H4 (cell line): ENCODE measurements at places on chromosomes 3 and 15. TPM values are rescaled to one million over a fixed set of nuclear protein-coding genes. Genes with fewer than 3 reads are reported as not detected.

- DNase-seq = no peak
These were observed 2.3 kb upstream of the LMLN start for GRCh38 chr3:197957790-197958133.

GRCh38 chr15:31173790-31174450 lies 72.4 kb upstream of the TRPM1 start:
- no peak for DNase-seq

- no peak for DNase-seq
These were observed 166.4 kb upstream of the ROPN1 start for GRCh38 chr3:124158168-124158881.

GRCh38 chr3:47715928-47716327 lies 65.8 kb downstream of the SMARCC1 start:
- DNase-seq = peak; percentile 3

GRCh38 chr3:33067484-33067883 lies 29.5 kb downstream of the GLB1 start:
- DNase-seq = no peak

DNA sequence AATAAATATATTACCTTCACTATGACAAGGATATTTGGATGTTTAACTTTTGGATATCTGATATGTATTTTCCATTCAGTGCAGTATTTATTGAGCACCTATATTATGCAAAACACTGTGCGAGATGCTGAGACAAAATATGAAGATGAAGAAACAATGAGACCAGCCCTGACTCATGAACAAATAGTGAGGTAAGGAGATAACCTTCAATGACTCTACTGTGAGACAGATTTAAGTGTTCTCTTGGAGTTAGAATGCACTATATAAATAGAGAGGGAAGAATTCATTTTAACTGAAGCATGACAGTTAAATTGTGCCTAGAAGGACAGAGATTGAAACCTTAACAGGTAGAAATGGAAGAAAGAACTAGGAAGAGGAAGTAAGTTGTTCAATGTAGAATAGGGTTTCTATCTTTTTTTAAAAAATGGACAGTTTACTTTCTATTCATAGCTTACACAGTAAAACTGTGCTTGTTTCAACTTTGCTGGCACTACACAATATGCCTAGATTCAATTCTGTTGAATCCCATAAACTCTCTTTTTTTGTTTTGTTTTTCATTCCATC lies 124.2 kb downstream of the ZBTB20 start:
- no peak for DNase-seq

The TMC3 gene
- not detected in 2 replicates for total RNA-seq
